ENCODE measurements at places on chromosomes 5 and 9. TPM values are rescaled to one million over a fixed set of nuclear protein-coding genes. Genes with fewer than 3 reads are reported as not detected.

The ARRDC1 gene
- 77.5 TPM for total RNA-seq

DNA sequence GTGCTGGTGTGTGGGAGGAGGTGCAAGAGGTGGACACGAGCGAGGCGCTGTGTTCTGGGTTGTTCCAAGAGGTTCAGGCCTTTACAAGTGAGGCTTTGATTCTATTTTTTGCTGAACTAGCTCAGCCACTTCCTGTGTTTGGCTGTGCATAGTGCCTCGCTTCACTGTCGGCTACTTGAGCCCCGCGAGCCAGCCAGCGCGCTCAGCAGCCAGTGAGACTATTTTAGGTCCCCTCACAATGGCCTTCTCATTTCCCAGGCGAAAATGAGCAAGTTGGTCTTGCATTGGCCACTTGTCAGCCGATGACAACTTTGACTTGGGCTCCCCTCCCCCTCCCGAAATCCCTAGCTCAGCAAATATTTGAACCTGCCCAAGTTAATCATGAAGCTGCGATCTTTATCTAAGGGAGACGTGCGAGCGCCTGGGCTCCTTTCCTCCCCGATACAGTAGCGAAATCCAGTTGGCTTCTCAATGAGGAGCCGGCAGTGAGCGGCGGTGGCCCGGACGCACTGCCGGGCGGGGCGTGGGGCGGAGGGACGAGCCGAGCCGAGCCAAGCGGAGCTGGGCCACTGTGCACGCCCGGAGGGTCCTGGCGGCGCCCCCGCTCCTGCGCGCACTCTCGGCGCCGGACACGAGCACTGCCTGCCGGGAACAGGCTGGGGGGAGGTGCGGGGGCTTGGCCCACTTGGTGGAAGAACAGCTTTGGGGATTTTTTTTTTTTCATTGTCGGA, 72.6 kb downstream of the PIK3R1 start:
- peak; percentile 28 for DNase-seq

GRCh38 chr5:135139381-135140134, 105.5 kb upstream of the PITX1 start:
- peak; percentile 70 for DNase-seq

GRCh38 chr5:48192-48591, 43.8 kb upstream of the PLEKHG4B start:
- DNase-seq = no peak

The RNF183 gene
- not detected for total RNA-seq

Measured in PC-3 (cell line).